ENCODE measurements at places on chromosomes 3 and 15.

GRCh38 chr3:58522759-58523425 lies 14.1 kb downstream of the ACOX2 start:
- DNase-seq: no peak

DNA sequence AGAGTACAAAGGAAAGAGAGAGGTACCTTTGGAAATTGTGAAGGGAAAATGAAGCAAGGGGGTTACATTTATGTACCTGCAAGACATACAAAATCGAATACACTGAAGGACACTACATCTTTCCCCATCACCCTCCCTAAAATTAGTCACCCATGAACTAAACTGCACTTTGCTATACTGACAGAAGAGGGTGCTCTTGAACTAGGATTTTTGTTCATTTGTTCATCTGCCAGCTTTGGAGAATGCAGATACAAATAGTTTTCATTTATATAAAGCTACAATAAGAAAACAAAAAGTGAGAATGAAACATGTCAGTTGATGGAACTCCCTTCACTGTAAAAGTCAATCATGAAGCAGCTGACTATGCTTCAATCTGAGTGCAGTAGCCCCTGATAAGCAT lies 55.7 kb downstream of the PCCB start:
- no peak for DNase-seq

DNA sequence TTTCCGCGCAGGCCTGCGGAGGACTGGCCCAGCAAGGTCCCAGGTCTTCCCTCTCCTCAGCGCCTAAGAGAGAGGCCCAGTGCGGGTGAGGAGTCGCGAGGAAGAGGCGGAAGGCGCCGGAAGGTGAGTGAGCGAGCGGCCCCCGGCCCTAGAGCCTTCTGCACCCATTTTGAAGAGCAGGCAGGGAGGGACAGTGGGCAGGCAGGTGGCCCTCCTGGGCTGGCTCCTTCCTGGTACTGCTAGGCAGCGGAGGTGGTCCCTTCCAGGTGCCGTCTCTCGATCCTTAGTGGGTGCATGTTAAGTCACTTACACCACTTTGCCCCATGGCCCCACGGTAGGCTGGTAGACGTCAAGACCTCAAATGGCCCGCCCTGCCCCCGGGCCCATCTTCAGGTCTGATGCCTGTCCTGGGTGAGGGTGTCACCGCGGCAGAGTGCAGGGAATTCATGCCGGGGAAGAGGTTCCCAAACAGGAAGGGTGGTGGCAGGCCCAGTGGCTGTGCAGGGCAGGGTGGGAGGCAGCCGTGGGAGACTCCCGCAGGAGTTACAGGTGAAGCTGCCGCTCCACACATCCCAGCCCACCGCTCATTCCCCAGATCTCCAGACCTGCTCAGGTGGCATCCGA lies 14.4 kb downstream of the PAK6 start:
- no peak for DNase-seq

- DNase-seq: no peak
Observed at GRCh38 chr3:52225452-52226228, at the start of gene TLR9. Gene TLR9 (minus strand): TSS chr3:52225645. CDS start chr3:52225529, 116 bp downstream.

DNA sequence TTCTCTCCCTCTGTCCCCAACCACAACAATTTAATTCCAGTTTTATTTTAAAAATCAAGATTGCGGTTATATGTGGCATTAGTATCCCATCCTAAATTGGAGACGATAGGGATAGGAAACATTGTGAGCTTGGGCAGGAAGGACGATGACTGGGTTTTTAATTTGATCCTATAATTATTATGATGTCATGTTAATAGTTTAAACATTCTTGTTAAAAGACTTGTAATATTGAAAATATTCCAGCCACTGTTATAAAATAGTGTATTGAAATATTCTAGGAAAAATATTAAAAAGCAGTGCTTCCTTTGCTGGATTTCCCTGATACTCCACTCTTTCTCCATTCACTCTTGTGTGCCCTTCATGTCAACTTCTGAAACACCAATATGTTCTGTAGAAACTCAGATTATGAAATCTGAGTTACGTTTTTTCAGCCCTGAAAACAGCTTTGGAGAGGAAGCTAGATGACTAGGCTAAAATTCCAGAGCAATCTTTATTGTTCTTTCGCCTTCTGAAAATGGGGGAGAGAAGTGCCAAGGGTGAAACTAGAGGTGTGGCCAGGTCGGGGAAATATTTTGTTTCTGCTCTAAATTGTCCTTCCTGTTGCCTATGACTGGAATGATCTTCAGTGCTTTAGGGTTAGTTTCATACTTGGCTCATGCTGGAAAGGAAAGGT lies 46.1 kb upstream of the MAP3K13 start:
- DNase-seq: no peak
